ENCODE measurements at places on chromosomes 6 and 20.

DNA sequence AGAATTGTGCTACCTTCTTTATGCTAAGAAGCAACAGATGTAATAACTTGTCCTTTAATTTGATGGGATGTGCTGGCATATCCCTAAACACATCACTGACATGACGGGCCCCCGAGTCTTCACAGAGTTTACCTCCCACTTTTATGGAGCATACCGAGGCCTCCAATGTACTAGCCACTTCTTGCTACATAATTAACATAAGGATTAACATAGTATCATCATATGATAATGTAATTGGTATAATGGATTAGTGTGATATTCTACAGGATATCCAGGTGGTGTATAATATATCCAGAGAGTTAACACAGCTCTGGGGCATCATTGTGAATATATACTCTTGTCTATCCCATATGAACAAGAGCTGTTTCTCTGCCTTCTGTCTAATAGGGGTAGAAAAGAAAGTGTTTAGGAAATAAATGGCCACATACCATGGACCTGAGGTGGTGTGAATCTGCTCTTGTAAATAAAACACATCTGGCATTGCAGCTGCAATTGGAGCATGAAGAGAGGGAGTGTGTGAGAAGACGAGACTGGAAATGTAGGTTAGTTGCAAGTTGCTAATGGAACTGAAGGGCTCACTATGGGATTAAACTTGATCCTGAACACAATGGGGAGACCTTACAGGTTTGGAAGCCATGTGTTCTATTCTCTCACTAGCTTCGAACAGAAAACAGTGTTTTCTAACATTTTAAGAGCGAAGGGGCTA, 102.3 kb downstream of the IYD start:
- H3K27me3 ChIP-seq: peaks cover 5% of the 10 kb centered on the region
- no peaks in the 10 kb centered on the region for H3K36me3 ChIP-seq
- H3K27ac ChIP-seq: no peak overlapping the region
- no peak for DNase-seq

DNA sequence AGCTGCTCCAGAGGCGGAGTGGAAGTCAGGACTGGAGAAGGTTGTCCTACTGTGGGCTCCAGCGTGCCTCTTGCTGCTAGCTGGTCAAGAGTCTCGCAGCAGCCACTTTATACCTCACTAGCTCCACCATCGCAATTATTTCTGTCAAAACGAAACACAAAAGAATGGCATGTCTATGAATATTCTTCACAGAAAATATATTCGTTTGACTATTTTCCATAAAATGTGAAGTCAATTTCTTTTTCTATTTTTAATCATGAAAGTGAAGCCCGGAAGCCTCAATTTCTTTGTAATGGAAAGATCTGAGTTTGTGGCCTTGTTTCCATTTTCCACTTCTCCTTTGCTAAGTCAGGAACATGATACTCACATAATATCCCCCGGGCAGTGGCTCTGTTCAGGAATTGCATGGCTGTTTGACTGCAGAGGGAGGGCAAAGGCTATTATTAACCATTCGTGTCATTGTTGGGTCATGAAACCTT, 51.7 kb downstream of the DTD1 start:
- H3K27me3 ChIP-seq: no peaks in the 10 kb centered on the region
- H3K36me3 ChIP-seq: no peaks in the 10 kb centered on the region
- H3K27ac ChIP-seq: no peak overlapping the region
- H3K4me1 ChIP-seq: no peaks in the 10 kb centered on the region

GRCh38 chr6:108836061-108836460, 12.2 kb upstream of the ARMC2 start:
- H3K27ac ChIP-seq: no peak overlapping the region
- peaks cover 26% of the 10 kb centered on the region for H3K4me1 ChIP-seq
- no peaks in the 10 kb centered on the region for H3K36me3 ChIP-seq
- H3K27me3 ChIP-seq: peaks cover 19% of the 10 kb centered on the region
- no peak overlapping the region for H3K4me3 ChIP-seq

GRCh38 chr6:157981132-157981394, 600 bp upstream of the SYNJ2 start:
- no peak for DNase-seq
- peak overlapping the region; percentile 73 for H3K4me3 ChIP-seq
- peaks cover 2% of the 10 kb centered on the region for H3K36me3 ChIP-seq

- no peak overlapping the region for H3K4me3 ChIP-seq
- H3K4me1 ChIP-seq: no peaks in the 10 kb centered on the region
- H3K27ac ChIP-seq: no peak overlapping the region
- H3K36me3 ChIP-seq: no peaks in the 10 kb centered on the region
- H3K27me3 ChIP-seq: peaks cover under 1% of the 10 kb centered on the region
Measured at GRCh38 chr6:2688401-2689064, 62.2 kb downstream of the MYLK4 start.

DNA sequence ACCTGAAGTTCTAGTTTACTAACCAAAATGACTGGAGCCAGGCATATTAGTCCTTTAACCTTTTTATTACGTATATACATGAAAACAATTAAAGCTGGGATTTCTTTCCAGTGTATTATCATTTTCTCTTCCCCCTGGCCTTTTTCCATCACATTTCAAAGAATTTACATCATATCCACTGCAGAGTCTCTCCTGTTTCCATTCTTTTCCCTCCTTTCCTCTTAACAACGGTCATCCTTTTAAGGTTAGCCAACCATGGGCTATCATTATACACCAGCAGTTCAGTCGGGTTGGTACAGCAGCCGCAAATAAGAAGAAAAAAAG, 104.6 kb downstream of the TFAP2A start:
- no peak for DNase-seq
- no peaks in the 10 kb centered on the region for H3K36me3 ChIP-seq
- no peak overlapping the region for H3K27ac ChIP-seq
- H3K4me1 ChIP-seq: no peaks in the 10 kb centered on the region

- H3K36me3 ChIP-seq: no peaks in the 10 kb centered on the region
- peaks cover 11% of the 10 kb centered on the region for H3K27me3 ChIP-seq
- H3K27ac ChIP-seq: no peak overlapping the region
- H3K4me1 ChIP-seq: no peaks in the 10 kb centered on the region
- no peak overlapping the region for H3K4me3 ChIP-seq
- no peak for DNase-seq
Measured at GRCh38 chr6:17721671-17722070, 14.9 kb upstream of the NUP153 start.

- no peak overlapping the region for H3K27ac ChIP-seq
- no peak for DNase-seq
- no peak overlapping the region for H3K4me3 ChIP-seq
- H3K4me1 ChIP-seq: peaks cover 13% of the 10 kb centered on the region
- H3K36me3 ChIP-seq: no peaks in the 10 kb centered on the region
- peaks cover 4% of the 10 kb centered on the region for H3K27me3 ChIP-seq
Measured at GRCh38 chr6:146775220-146775619, 176.4 kb downstream of the ADGB start.

GRCh38 chr6:25223490-25223991, 55.6 kb upstream of the CARMIL1 start:
- peaks cover 12% of the 10 kb centered on the region for H3K4me1 ChIP-seq
- H3K36me3 ChIP-seq: no peaks in the 10 kb centered on the region
- DNase-seq: peak; percentile 86
- peak overlapping the region; percentile 75 for H3K4me3 ChIP-seq
- H3K27me3 ChIP-seq: peaks cover 2% of the 10 kb centered on the region
- no peak overlapping the region for H3K27ac ChIP-seq

GRCh38 chr6:75402296-75402695, 91.3 kb downstream of the FILIP1 start:
- H3K27ac ChIP-seq: no peak overlapping the region
- no peaks in the 10 kb centered on the region for H3K4me1 ChIP-seq
- H3K27me3 ChIP-seq: peaks cover 14% of the 10 kb centered on the region
- DNase-seq: no peak
- H3K36me3 ChIP-seq: no peaks in the 10 kb centered on the region
- H3K4me3 ChIP-seq: no peak overlapping the region

DNA sequence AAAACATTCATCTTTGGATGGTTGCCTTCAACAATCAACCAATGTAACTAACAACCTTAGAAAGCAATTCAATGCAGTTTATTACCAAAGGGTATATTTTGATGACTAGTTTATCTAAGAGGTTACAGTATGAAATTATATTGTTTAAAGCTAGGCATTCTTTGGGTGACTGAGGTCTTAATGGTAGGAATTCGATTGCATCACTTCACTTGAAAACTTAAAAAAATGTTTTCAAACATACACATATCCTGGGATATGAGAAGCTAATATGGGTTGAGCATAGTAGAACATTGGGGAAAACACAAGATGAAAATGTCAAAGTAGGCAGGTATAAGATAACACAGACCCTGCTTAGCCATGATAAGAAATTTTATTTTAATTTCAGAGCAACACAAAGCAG, 144.6 kb upstream of the BMP5 start:
- H3K27me3 ChIP-seq: no peaks in the 10 kb centered on the region
- H3K27ac ChIP-seq: no peak overlapping the region
- DNase-seq: no peak
- H3K4me3 ChIP-seq: no peak overlapping the region
- no peaks in the 10 kb centered on the region for H3K36me3 ChIP-seq

- H3K27me3 ChIP-seq: no peaks in the 10 kb centered on the region
- peaks cover 6% of the 10 kb centered on the region for H3K4me1 ChIP-seq
- no peak for DNase-seq
- H3K4me3 ChIP-seq: no peak overlapping the region
- H3K27ac ChIP-seq: no peak overlapping the region
Measured at GRCh38 chr6:152117156-152118133, 310.0 kb downstream of the ESR1 start.

DNA sequence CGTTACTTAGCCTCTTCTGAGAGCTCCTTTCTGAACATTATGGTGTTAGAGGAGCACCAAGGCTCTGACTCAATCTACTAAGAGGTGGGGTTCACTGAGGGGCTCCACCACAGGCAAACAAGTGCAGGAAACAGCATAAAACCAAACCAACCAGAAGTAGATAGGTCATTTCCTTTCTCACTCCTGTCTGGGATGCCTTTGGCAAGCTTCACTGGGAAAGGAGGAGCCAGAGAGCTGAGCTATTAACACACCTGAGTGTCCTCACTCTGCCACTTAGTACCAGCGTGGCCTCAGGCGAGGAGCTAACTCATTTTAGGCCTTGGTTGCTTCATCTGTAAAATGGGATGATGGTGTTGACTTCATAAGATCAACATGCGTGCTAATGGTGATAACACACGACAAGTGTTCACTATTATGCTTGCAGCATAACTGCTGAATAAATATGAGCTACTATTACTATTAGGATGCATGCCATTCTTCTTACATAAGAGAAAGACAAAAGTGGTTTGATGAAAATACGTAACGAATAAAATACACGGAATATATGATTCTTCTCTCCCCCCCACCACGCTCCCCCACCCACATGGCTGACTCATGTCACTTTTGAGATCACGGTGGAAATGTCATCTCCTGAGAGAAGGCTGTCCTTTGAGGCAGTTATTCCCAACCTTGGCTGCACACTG, 185.4 kb downstream of the BCAS1 start:
- peaks cover 40% of the 10 kb centered on the region for H3K4me1 ChIP-seq
- no peak for DNase-seq
- no peaks in the 10 kb centered on the region for H3K27me3 ChIP-seq

GRCh38 chr20:38034108-38034649, 633 bp downstream of the RPRD1B start:
- peak overlapping the region; percentile 99 for H3K27ac ChIP-seq
- H3K36me3 ChIP-seq: peaks cover 32% of the 10 kb centered on the region
- DNase-seq: no peak
- peaks cover 50% of the 10 kb centered on the region for H3K4me1 ChIP-seq
- peak overlapping the region; percentile 98 for H3K4me3 ChIP-seq

DNA sequence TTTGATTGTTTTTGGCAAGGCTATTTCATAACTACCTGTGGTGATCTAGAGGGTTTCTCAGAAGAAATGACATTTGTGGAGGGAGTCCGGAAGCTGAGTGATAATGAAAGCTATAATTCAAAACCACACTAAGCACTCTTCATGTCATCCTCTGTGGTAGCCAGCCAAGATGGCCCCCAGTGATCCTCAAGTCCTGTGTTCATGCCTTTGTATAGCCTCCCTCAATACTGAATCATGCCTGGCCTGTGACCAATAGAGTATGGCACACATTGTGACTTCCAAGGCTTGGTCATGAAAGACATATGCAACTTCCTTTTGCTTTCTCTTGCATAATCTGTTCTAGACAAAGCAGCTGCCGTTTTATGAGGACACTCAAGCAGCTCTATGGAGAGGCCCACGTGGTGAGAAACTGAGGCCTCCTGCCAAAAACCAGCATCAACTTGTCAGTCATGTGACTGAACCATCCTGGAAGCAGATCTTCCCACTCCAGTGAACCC, 12.8 kb upstream of the DNAAF9 start:
- DNase-seq: peak; percentile 88
- peaks cover 12% of the 10 kb centered on the region for H3K27me3 ChIP-seq
- peaks cover 9% of the 10 kb centered on the region for H3K4me1 ChIP-seq
- peaks cover 4% of the 10 kb centered on the region for H3K36me3 ChIP-seq
- H3K4me3 ChIP-seq: peak overlapping the region; percentile 50

- peaks cover 1% of the 10 kb centered on the region for H3K27me3 ChIP-seq
- H3K27ac ChIP-seq: no peak overlapping the region
- H3K4me3 ChIP-seq: no peak overlapping the region
- DNase-seq: no peak
- peaks cover 33% of the 10 kb centered on the region for H3K4me1 ChIP-seq
- peaks cover 4% of the 10 kb centered on the region for H3K36me3 ChIP-seq
Measured at GRCh38 chr6:108291091-108291490, 3.8 kb upstream of the AFG1L start.

- H3K4me1 ChIP-seq: no peaks in the 10 kb centered on the region
- no peak overlapping the region for H3K4me3 ChIP-seq
- H3K27me3 ChIP-seq: peaks cover 22% of the 10 kb centered on the region
- no peaks in the 10 kb centered on the region for H3K36me3 ChIP-seq
- H3K27ac ChIP-seq: no peak overlapping the region
Measured at GRCh38 chr6:17928514-17929430, 58.7 kb downstream of the KIF13A start.

GRCh38 chr20:6882561-6883291, 115.2 kb downstream of the BMP2 start:
- H3K27me3 ChIP-seq: no peaks in the 10 kb centered on the region
- no peaks in the 10 kb centered on the region for H3K4me1 ChIP-seq
- H3K36me3 ChIP-seq: no peaks in the 10 kb centered on the region
- no peak overlapping the region for H3K4me3 ChIP-seq

- H3K36me3 ChIP-seq: no peaks in the 10 kb centered on the region
- H3K4me3 ChIP-seq: no peak overlapping the region
- no peak for DNase-seq
- no peak overlapping the region for H3K27ac ChIP-seq
Measured at GRCh38 chr6:43997345-43997677, 129.9 kb downstream of the MRPL14 start.

GRCh38 chr6:148598724-148599123, 148.1 kb upstream of the UST start:
- peaks cover 19% of the 10 kb centered on the region for H3K27me3 ChIP-seq
- H3K36me3 ChIP-seq: no peaks in the 10 kb centered on the region
- peak; percentile 11 for DNase-seq
- no peaks in the 10 kb centered on the region for H3K4me1 ChIP-seq
- H3K27ac ChIP-seq: no peak overlapping the region

GRCh38 chr6:104714796-104715195, 144.9 kb downstream of the HACE1 start:
- H3K27me3 ChIP-seq: no peaks in the 10 kb centered on the region
- no peak overlapping the region for H3K27ac ChIP-seq
- DNase-seq: no peak
- no peaks in the 10 kb centered on the region for H3K36me3 ChIP-seq
- no peak overlapping the region for H3K4me3 ChIP-seq

GRCh38 chr6:75089921-75090320, 115.9 kb downstream of the COL12A1 start:
- H3K27me3 ChIP-seq: peaks cover 9% of the 10 kb centered on the region
- H3K4me3 ChIP-seq: no peak overlapping the region
- H3K27ac ChIP-seq: no peak overlapping the region
- no peaks in the 10 kb centered on the region for H3K36me3 ChIP-seq

Measured in activated CD4-positive, alpha-beta T cell treated with anti-CD3 and anti-CD28 coated beads, Interleukin-2, amount 10 ng/mL, durations not matched to agents 24 days and 14 days (primary cell).